Kidney (tissue), 22 donors: ENCODE measurements at places on chromosomes 1 and 21. TPM values are rescaled to one million over a fixed set of nuclear protein-coding genes. Genes with fewer than 3 reads are reported as not detected.

LMX1A gene
- total RNA-seq, result not detected

DLGAP3 gene
- total RNA-seq, result 1.0 TPM

PLA2G2A gene
- total RNA-seq, result 0.63 TPM

KRTAP11-1 gene
- not detected for total RNA-seq

CFAP45 gene
- total RNA-seq, result 1.0 TPM

IL20 gene
- total RNA-seq, result not detected

PRR9 gene
- total RNA-seq, result not detected

LEFTY2 gene
- total RNA-seq, result 0.13 TPM

SELL gene
- 9.8 TPM for total RNA-seq

KPNA6 gene
- total RNA-seq, result 66.9 TPM

YIPF1 gene
- total RNA-seq, result 33.3 TPM

CSF3R gene
- 13.3 TPM for total RNA-seq

VWA1 gene
- 116 TPM for total RNA-seq

ERVH48-1 gene
- not detected for total RNA-seq
